ENCODE measurements at places on chromosomes 4 and X. TPM values are rescaled to one million over a fixed set of nuclear protein-coding genes. Genes with fewer than 3 reads are reported as not detected.

DNA sequence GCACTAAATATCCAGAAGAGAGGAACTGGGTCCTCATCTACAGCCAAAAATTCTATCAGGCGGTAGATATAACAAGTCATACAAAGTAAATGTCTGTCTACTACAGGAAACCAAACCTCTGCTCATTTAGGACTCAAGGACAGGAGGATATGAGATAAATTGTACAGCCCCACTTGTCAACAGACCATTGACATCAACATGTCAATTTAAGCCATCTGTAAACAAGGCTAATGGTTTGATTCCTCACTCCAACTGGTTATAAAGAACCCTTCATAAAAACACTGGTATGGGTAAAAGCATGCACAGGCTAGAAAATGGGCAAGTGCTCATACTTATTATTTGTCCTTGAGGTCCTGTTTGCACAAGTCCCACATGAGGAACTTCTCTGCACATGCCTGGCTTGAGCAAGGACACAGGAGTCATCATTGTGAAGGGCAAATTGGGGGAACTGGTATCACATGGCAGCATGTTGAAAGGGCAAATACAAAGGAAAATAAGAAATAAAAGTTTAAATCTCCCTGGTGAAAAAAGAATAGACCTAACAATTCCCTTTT lies 13.2 kb downstream of the RTL8B start:
- no peak for DNase-seq

DNA sequence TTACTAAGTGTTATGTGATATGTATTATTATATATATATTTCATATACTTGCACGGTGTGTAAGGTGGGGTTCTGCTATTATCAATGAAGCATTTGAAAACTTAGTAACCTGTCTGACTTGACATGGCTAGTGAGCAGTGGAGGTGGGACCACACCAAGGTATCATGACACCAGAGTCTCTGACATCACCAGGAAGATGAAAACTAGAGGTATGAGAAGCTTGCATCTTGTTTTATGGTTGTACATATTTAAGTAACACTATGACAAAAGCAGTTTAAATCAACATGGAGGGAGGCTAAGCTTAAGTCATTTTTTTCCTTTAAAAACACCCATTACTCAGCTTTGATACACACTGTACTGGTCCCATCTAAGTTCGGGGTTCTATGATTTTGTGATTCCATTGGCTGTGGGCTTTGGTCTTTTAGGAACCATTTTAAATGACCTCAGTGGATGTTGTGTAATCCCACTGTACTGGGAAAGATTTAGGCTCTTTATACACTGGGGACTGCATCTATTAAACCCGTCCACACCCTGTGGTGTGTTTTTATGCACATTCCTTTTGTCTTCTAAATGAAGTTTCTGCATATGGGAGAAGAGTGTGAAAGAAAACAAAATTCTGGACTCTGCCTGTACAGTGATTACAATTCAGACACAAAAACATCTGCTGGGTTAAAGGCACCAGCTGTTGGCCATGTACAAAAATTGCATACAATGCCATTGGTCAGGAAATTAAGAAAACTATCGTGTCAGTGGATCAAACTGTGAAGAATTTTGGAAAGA lies 570.6 kb downstream of the SPRY1 start:
- no peak for DNase-seq

GRCh38 chr4:143338313-143338712 lies 1.6 kb downstream of the GAB1 start:
- no peak for DNase-seq

Gene SLC10A4
- total RNA-seq: 0.27 TPM

Gene PRDM8
- total RNA-seq: 3.7 TPM

GRCh38 chr4:1248245-1249147 lies at the start of gene CTBP1:
Gene CTBP1, minus strand, starts transcription at chr4:1249130. Its CDS starts 7,799 bp downstream, at chr4:1241331.
- no peak for DNase-seq
